Heart right ventricle (tissue), 16 donors: ENCODE measurements at places on chromosomes 5 and 9.

GRCh38 chr5:176526462-176526861 lies 10.7 kb downstream of the RNF44 start:
- no peak for DNase-seq

GRCh38 chr9:78598120-78598519 lies 301.2 kb downstream of the PSAT1 start:
- DNase-seq = no peak

- no peak for DNase-seq
Measured at GRCh38 chr9:1939466-1939865, 75.7 kb upstream of the SMARCA2 start.

DNA sequence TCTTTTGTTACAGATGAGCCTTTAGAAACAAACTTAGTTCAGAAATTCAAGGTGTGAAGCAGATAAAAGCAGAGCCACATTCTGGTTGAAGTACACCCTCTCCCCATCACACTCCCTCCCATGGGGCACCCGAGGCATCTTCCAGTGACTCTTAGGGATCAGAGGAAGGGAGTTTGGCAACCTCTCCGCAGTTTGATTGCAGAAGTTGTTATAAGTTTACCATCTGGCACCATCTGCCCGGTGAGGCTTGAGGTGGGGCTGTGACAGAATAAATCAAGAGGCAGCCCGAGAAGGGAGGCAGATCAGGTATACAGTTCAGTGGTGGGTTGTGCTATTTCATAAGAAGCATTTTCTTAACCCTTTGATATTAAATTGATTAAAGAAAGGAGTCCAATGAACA lies 458.6 kb upstream of the CLINT1 start:
- DNase-seq = no peak

- peak; percentile 69 for DNase-seq
Measured at GRCh38 chr5:171450423-171451331, 31.2 kb downstream of the FGF18 start.

DNA sequence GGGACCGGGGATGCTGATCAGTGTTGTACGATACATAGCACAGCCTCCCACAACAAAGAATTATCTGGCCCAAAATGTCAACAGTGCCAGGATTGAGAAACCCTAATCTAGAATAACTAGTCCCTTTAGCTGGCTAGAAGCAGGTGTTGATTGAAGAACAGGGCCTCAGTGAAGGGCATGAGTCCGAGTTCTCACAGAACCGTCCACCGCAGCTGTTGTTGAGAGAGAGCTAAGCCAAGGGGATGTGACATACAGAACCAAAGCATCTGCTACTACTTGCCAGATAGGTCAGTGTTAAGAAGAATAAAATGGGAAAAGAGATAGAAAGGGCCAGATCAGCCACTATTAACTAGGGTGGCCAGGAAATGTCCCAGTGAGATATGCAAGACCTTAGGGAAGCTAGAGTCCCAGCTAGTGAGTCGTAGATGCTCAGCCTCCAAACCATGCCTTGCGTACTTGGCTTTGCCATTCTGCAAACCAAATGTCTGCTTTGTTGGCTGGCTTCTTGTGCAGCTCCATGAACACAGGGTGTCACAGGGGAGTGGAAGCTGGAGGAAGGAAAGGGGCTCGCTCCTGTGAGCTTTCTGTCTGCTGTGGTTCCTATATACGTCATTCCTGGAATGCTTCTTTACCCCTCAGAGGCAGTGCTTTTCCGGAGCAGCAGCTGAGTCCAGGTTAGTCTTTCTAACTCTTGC lies 68.9 kb downstream of the FBXO38 start:
- DNase-seq = peak; percentile 58

- DNase-seq = no peak
Measured at GRCh38 chr5:39476843-39477220, 52.1 kb upstream of the DAB2 start.

DNA sequence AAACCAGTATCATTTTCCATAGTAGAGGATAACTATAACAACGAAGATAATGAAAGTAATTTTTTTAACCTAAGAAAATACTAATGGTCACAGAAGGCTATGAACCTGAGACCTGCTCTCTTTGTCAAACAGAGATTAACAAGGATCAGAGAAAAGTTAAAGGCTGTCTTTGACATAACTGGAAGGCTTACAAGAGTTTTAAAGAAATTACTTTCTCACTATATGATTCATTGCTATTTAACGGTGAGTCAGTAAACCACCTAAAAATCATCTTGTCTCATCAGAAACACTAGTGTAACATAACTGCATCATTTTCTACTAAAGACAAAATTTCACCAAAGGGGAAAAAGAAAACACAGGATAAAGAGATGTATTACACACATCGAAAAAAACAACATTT lies 19.3 kb downstream of the MLANA start:
- no peak for DNase-seq

DNA sequence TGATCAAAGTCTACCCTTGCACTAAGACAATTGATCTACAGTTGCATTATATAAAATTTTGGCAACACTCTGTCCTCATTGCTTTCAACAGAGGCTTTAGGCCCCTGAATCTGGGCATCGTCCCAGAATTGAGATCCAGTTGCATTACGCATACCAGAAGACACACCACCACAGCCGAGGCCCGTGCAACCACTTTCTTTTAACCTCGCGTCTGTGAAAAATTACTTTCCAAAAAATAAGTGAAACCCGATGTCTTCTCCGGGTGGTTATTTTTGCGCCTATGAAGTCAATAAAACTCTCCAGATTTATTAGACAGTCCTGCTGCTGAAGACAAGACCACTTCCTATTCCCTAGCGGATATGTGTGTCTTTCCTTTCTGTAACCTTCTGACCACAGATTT lies 52.1 kb upstream of the NFIB start:
- peak; percentile 48 for DNase-seq
